Activated CD4-positive, alpha-beta T cell treated with anti-CD3 and anti-CD28 coated beads for 48 hours (primary cell): ENCODE measurements at places on chromosomes 1 and 21.

DNA sequence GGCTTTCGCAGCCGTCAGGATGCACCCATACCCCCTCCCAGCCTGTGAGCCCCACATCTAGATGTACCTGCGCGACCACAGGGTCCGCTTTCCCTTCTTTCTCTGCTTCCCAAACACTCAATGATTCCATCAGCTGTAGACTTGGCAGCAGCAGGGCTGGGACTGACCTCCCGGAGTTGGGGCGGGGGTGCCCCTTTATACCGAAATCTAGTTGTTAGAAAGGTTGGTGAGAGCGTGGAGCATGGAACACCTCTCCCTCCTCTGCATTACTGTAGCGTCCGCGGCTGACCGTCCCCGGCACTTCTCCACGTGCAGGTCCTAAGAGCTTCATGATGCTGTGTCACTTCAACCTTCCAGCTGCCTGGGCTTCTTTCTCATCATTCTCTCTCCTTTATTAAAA is 21.1 kb upstream of the ACTRT2 start:
- no peak for DNase-seq

DNA sequence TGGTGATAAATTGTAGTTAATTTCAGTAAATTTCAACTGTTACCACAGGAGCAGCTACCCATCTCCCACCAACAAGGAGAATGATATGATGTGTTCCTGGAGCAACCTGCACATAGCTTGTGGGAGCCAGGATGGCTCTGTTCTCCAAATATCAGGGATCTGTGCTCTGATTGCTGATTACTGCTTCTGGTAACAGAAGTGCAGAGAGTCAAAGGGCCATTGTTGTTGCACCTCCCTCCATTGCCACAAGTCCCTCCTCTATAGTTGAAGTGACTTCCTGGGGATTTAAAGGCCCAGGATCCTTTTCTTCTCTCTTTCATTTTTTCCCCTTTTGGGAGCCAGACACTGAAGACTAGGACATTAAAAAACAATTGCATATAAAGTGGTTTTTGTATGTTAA is 51.6 kb upstream of the HPDL start:
- no peak for DNase-seq

DNA sequence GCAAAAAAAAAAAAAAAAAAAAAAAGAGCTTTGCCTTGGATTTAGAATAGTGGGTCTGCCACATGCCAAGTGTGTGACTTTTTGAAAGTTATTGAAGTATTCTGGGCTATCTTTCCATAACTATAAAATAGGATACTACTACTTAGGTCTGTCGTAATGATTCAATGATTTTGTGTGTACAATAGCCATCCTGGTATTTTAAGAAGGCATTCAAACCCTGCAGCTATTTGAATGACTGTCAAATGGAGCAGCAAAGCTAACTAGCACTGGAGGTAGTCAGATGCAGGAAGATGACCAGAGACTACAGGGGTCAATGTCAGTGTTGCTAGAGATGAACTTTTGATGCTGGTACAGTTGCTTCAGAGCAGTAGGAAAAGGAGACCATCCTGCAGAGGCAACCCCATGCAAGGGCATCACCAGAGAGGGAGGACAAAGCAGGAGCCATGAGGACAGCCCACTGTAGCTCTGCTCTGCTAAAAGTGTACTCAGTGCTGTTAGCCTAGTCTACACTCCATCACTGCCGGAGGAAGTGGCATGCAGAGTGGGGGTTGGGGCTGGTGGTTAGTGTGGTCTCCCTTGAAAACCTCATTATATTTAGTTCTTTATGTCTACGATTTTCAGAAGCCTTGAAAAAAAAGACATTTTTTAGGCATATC is 29.0 kb downstream of the DUSP10 start:
- peak; percentile 78 for DNase-seq

- DNase-seq: no peak
These were observed 175.4 kb upstream of the GORAB start for GRCh38 chr1:170356585-170356984.

GRCh38 chr1:37605806-37606474 is 10.2 kb upstream of the GNL2 start:
- DNase-seq: no peak

DNA sequence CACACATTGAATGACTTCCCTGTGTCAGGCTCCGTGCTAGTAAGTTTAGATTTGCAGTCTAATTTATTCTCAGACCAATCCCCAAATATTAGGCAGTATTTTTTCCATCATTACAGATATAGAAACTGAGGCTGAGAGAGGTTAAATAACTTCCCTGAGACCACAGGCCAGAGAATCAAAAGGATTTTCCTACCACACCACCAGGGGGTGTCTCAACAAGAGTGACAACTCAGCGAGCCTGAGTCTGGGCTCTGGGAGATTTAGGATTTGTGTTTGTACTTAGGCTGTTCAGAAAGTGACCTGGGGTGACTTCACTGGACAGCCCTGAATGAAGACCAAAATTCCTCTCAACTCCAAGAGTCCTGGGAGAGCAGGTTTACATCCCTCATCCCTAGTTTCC is 13.3 kb upstream of the LCE5A start:
- DNase-seq: no peak

GRCh38 chr21:38181096-38181495 is 75.7 kb upstream of the KCNJ15 start:
- DNase-seq: no peak

DNA sequence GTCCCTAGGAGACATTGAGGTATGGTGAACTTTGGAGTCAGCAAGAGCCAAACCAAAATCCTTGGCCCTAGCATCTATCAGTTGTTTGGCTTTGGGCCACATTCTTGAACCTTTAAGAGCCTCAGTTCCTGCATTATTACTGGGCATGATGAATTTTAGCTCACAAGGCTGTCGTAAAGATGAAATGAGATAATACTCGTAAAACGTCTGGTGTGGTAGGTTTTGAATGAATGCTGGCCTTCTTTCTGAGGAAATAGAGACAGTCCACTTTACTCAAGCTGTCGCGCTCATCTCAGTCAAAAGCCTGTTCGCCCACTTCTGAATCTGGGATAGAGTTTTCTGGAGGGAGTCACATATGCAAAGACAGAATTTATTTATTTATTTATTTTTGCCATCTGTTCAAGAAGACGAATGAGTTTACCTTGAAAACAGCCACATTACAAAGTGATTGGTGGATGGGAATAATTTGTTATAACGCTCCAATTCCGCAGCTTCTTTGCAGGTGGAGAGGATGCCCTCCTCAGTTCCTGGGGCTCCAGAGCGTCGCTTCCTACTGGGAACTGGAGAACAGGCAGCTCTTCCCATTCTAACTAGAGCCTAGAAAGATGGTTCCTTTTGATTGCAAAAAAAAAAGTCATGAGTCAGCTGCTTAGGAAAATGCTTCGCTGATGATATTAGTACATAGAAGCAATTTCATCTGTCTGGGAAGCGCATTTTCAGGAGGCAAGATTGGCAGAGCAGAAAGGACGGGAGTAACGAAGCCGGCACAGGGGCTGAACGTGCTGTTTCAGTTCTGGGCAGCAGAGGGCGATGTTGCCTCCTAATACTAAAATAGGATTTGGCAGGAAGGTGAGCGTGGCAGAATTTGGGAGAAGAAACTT is 49.9 kb upstream of the CYP2J2 start:
- DNase-seq: peak; percentile 70

DNA sequence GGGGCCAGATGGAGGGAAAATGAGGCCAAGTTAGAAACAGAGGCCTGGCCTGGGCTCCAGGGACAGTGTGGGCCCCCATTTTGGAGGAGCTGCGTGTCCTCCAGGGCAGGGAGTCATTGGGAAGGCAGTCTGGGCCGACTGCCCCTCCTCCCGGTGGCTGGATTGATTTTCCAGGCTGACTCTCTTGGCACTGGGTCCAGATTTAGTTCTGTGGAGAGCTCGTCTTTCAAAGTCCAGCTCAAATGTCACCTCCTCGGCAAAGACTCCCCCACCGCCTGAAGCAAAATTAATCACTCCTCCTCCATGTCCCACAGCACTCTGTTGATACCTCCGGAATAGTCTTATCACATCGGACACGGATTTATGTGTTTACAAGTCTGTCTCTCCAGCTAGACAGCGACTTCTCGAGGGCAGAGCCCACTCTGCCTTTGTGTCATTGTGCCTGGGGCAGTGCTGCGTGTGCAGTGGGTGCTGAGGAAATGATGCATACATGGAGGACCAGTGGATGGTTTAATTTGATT is 175.1 kb downstream of the CAMTA1 start:
- DNase-seq: no peak

DNA sequence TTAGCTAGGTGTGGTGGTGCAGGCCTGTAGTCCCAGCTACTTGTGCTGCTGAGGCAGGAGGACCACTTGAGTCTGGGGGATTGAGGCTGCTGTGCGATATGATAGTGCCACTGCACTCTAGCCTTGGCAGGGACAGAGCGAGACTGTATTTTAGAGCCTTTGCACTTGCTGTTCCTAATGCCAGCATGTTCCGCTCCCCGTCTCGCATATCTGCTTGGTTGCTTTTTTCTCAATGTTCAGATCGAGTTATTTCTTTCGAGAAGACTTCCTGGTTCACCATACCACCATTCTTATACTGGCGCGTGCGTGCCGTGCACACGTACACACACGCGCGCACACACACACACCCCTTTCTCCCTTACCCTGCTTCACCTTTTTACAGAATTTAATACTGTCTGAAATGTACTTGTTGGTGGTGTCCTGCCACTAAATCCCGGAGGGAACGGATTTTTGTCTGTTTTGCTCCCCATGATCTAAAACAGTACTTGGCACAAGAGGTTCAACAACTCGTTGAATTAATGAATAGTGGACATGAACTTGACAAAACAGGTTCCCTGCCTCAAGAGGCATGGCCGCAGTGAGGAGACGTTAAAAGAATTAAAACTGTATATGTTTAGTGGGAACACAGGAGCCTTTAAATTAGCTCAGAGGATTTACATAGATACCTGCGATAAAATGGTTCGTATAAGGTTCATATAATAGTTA is 1.1 kb upstream of the RPRD2 start:
- DNase-seq: peak; percentile 52

- DNase-seq: no peak
These were observed 23.1 kb downstream of the CRYZL1 start for GRCh38 chr21:33618407-33618806.

DNA sequence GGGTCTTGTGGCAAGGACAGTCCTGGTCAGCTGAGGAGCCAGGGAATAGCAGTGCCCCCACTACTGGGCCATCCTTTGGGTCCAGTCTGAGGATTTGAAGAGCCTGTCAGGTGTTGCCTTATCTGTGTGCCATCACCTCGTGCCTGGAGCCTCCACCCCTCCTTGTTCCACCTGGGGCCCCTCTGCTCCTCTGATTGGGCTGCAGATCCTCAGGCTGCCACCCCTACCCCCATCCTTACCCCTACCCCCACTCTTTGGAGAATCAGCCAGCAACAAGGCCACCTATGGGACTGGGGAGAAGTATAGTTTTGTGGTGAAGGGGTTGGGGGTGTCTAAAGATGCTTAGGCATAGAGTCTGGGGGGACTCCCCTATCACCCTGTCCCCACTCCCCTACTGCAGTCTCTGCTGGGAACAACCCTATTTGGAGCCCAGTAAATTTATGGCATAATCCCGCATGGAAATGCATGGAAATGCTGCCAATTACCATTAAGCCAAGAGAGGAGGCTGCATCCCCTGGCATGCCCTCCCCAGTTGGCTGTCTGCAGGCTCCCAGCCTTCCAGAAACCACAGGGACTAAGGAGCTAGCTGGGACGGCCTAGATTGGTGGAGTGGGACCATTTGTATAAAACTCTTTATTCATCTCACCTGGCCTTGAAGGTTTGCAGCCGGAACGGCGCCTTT is 142.7 kb upstream of the CSF3R start:
- DNase-seq: no peak

GRCh38 chr1:24995661-24996060 is 65.6 kb upstream of the RUNX3 start:
- DNase-seq: no peak

- no peak for DNase-seq
These were observed 16.5 kb downstream of the ACOT11 start for GRCh38 chr1:54564312-54565112.

DNA sequence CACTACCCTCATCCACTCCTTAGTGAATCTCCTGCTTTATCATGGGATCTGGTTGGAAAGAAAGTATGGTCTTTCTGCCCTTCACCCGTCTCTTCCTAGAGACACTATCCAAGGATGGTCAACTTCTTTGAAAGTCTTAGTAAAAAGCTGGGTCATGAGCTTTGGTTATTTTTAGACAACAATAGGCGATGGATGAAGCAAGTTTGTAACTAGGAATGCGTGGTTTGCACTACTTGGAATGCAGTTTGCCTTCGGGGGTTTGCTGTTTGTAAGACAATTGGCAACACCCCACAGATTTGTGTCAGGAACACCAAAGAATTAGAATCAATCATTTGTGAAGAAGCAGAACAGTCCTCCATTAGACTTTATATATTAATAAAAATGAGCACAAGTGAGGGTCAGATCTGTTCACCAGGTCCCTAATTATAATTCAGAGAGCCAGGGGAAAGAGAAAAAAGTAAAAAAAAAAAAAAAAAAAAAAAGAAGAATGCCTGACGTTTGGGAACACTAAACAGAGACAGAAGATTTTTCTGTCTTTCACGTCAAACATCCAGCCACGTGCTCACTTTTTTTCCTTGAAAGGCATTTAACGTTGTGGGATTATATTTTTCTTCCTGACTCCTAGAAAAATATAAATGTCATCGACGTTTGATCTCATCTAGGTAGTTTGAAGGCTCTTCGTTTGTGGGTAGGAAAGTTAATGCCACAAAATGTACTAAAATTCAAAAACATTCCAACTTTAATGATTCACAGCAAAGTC is 60.7 kb upstream of the BTG3 start:
- no peak for DNase-seq

- DNase-seq: peak; percentile 49
These were observed at the start of gene JAM2 for GRCh38 chr21:25638660-25639550. Gene JAM2 (plus strand): TSS chr21:25639258. CDS start chr21:25639822, 564 bp downstream.
